Left cardiac atrium (tissue), 4 donors: ENCODE measurements at places on chromosomes 16 and 17. TPM values are rescaled to one million over a fixed set of nuclear protein-coding genes. Genes with fewer than 3 reads are reported as not detected.

- no peak for DNase-seq
Measured at GRCh38 chr16:15599303-15600070, 43.5 kb downstream of the MARF1 start.

DNA sequence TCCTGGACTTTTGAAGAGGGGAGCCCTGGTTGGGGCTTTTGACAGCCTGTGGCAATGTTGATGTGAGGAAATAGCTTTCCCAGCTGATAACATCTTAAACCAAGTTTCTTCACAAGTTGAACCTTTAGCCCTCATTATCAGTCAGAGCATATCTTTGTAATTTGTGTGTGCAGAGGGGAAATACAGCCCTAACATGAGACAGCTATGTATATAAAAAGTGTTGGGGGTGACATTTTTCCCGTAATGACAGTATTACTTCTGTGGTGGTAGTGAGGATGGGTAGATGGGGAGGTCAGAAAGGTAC lies 221.1 kb downstream of the FTO start:
- no peak for DNase-seq

DNA sequence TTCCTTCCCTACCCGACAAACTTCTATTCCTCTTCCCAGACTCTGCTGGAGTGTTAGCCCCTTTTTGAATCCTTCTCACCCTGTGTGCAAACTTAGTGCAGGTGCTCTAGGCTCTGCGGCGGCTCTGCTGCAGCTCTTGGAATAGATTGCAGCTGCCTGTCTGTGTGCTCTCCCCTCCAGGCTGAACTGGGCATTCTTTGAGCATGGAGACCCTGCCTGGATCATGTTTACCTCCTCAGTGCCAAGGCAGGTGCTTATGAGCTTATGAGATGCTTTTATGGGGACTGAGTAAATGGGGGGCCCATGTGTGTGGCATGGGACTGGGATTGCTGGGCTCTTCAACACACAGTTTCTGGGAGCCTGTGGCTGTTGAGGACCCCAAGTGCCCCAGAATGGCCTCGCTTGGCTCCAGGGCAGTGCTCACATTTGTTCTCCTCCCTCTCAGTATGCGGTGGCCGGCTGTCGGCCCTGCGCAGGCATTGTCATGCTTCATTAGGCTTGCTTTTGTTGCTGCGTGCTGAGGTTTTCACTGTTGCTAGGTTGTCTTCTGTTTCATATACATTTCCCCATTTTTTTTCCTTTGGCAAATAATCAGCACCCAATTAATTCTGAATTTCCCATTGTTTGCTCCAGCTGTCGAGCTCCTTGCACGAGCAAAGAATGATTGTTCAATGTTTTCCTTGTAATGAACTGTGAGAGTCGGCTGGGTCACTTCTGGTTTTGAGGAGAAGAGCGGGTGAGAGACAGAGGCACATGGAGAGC lies 185.5 kb upstream of the NLRP1 start:
- DNase-seq: no peak

- DNase-seq: no peak
Measured at GRCh38 chr17:44751331-44751730, 7.5 kb upstream of the ADAM11 start.

DNA sequence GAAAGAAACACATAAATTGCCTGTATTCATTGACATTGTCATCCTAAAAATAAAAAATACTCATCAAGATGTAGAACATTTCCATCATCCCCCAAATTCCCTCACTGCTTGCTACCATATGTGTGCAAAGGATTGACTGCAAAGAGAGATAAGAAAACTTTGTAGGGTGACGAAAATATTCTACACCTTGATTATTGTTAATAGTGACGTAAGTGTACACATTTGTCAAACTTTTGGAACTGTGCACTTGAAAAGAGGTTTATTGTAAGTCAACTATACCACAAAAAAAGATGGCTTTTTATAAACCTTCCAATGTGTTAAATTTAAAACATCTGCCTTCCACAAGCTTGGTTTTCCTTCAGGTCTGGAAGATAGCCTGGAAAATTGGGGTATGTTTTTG lies 359.5 kb downstream of the CDH8 start:
- DNase-seq: no peak

- no peak for DNase-seq
Measured at GRCh38 chr17:28100251-28100650, 57.8 kb downstream of the NLK start.

DNA sequence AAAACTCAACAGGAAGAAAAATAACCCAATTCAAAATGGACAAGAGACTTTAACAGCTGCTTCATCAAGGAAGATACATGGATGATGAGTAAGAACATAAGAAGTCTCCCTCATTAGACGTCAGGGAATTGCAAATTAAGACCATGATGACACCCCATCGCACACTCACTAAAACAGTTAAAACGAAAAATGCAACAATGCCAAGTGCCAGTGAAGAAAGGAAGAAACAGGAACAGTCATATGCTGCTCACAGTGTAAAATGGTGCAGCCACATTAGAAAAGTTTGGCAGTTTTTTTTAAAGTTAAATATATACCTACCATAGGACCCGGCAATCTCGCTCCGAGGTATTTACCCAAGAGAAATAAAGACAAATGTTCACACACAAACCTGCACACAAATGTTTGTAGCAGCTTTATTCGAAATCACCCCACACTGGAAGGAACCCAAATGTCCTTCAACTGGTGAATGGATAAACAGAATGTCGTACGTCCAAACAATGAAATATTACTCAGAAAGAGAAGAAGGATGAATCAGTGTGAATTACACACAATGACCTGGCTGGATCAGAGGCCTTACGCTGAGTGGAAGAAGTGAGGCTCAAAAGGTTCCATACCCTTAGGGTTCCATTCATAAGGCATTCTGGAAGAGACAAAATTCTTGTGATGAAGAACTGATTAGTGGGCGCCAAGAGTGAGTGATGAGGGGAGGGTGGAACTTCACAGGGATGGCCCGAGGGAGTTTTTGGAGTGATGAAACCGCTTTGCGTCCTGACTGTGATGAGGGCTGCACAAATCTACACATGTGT lies 110.3 kb downstream of the C16orf95 start:
- no peak for DNase-seq

Gene OR3A3
- not detected for total RNA-seq

DNA sequence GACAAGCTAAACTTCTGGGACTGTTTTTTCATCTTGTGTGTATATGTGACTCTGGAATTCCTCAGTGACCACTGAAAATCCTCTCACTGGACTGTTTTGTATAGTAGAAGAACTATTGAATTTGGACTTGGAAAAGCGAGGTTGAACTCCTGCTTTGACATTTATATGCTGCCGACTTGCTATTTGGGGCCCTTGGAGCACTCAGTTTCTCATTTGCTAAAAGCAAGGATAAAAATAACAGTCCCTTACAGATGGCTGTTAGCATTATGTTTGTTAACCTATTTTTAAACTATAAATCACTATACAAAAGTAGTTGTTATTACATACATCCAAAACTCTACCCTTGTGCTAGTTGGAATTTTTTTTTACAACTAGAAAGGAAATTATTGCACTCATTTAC lies 9.0 kb downstream of the VMP1 start:
- DNase-seq: no peak

Gene G6PC1
- not detected for total RNA-seq

DNA sequence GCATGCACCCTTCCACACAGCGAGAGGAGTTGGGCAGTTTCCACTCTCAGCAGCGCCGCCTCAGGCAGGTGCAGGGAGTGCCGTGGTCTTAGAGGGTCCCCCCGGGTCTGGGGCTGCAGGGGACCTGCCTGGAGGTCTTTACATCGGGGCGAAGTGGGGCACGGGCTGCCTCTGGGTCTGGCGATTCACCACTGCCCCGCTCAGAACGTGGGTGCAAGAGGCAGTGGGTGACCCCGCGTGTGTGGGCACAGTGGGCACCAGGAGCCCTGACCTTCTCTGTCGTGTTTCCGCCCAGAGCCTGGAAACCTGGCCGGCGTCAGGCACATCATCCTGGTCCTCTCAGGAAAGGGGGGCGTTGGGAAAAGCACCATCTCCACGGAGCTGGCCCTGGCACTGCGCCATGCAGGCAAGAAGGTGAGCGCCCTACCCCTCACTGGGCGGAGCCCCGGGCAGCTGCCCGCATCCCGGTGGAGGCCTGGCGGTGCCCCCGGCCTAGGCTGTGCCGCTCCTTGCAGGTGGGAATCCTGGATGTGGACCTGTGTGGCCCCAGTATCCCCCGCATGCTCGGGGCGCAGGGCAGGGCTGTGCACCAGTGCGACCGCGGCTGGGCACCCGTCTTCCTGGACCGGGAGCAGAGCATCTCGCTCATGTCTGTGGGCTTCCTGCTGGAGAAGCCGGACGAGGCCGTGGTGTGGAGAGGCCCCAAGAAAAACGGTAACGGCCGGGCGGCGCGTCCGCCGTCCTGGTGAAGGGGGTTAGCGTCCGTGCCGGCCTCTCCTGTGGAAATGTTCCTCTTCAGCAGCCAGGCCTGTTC lies 3.7 kb downstream of the NUBP2 start:
- peak; percentile 22 for DNase-seq

GRCh38 chr17:67696347-67696746 lies 21.4 kb upstream of the NOL11 start:
- no peak for DNase-seq

DNA sequence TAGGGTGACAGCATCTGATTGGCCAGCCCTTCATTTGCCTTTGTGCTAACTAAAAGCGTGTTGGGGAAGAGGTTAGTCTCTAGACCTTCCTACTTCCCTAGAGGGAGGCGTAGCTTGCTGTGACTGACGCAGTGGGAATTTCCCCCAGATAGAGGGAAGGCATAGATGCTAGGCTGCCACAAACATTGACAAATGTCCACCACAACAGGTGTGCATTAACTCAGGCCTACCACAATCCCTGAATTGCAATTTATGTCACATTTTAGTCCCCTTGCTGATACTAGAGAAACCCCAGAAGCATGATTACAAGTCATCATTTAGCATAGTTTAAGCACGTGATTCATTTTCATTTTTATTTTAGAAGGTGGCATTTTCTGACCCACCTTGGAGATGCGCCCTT lies 76.3 kb upstream of the WSB1 start:
- no peak for DNase-seq

Gene TP53TG3
- 0.53 TPM for total RNA-seq

- peak; percentile 41 for DNase-seq
Measured at GRCh38 chr16:11032922-11033291, 88.5 kb downstream of the CLEC16A start.

- no peak for DNase-seq
Measured at GRCh38 chr16:695355-696089, 5.3 kb upstream of the WDR24 start.

DNA sequence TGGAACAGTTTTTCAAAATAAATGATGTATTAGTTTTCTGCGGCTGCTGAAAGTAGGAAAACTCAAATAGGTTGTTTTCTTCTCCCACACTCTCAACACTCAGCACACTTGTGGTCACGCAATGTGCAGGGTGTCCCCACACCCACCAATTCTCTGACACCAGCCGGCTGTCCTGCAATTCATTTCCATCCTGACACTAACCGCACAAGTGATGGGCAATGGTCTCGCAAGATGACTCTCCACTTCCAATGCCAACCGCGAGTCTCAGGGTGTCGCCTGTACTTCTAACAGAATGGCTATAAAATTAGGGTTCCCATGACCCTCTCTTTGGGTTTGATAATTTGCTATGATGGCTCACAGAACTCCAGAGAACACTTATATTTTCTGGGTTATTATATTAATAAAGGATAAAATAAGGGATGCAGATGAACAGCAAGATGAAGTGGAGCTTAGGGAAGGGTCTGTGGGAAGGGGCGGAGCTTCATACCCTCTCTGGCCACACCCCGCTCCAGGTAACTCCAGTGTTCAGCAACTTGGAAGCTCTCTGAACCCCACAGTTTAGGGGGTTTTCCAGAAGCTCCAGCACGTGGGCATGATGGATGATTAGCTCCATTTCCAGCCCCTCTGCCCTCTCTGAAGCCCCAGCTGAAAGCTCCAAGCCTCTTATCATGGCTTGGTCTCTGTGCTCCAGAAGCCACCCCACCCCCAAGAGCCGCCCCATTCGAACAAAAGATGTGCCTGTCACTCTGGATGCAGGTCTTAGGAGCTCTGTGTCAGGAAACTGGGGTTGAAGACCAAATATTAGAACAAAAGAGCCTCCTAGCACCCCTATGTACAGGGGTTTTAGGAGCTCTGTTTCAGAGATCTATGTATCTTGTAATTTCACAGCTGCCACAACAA lies 19.8 kb downstream of the TAF1C start:
- no peak for DNase-seq

DNA sequence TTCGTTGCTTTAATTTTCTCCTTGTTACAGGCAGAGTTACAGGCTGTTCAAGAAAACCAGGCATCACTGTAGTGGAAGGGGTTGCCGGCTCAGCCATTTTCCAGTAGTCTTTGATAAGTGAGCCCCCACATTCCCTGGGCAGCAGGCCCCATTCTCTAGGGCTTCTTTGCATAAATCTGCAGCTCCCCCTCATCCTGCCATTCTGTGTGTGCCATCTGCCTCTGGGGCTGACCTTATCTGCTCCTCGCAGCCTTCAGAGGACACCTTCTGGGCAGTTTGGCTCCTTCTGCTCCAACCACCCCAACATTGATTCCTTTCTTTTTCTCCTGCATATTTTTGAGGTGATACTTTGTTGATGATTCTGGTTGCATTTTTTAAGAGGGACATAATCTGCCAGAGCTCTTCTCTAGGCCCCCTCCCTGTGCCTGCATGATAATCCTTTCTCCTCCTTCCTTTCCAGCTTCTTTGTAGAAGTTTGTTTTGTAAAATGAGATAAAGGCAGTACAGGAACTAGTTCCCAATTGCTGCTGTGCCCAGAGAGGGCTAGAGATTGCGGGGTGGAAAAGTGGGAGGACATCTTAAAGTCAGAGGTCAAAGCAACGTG lies 17.1 kb downstream of the RND2 start:
- no peak for DNase-seq

Gene CES3
- total RNA-seq: 0.63 TPM

GRCh38 chr17:17952691-17953090 lies 19.5 kb downstream of the TOM1L2 start:
- DNase-seq: no peak

- no peak for DNase-seq
Measured at GRCh38 chr16:84595052-84595481, 22.8 kb downstream of the COTL1 start.

DNA sequence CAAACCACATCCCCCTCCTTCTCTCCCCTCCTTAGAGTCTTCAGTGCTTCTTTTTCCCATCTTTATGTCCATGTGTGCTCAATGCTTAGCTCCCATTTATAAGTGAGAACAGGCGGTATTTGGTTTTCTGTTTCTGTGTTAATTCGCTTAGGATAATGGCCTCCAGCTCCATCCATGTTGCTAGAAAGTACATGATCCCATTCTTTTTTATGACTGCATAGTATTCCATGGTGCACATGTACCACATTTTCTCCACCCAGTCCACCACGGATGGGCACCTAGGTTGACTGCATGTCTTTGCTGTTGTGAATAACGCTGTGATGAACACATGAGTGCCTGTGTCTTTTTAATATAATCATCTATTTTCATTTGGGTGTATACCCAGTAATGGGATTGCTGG lies 44.3 kb downstream of the SLC39A11 start:
- no peak for DNase-seq

DNA sequence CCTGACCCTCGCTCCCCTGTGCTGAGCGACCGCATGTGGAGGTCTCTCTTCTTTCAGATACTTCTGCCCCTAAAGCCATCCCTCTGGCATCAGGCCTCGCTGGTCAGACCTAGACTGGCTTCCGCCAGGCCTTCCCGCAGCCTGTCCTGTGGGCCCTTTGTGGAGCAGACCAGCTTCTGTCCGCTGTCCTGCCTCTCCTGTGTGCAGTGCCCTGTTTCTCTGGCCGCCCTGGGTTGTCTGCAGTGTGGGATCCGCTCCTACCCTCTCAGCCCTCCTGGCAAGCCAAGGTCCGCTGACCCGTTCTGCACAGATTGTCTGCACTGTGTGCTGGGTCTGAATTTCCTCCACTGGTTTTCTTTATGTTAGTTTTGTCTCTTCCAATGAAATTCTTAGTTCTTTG lies 21.5 kb upstream of the MC1R start:
- no peak for DNase-seq

Gene AANAT
- not detected for total RNA-seq
